ENCODE measurements at places on chromosomes 1 and 21.

GRCh38 chr1:39406533-39407450 is 84.6 kb upstream of the BMP8A start:
- DNase-seq, result no peak

DNA sequence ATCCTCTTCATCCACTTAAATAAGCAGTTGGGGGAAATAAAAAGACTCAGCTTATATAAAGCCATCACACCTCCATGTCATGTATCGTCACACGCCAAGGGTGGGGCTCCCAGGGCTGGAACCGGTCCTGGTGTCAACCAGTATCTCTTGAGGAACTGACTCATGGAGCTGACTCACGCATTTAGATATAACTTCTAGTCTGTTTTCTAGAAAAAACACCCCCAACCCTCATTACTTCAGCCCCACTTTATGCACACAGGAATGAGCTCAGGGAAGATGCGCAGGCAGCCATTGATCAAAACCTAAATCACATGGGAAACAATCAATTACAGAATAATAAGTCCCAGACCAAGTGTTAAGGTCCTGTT is 6.9 kb upstream of the IL22RA1 start:
- DNase-seq, result peak; percentile 42

DNA sequence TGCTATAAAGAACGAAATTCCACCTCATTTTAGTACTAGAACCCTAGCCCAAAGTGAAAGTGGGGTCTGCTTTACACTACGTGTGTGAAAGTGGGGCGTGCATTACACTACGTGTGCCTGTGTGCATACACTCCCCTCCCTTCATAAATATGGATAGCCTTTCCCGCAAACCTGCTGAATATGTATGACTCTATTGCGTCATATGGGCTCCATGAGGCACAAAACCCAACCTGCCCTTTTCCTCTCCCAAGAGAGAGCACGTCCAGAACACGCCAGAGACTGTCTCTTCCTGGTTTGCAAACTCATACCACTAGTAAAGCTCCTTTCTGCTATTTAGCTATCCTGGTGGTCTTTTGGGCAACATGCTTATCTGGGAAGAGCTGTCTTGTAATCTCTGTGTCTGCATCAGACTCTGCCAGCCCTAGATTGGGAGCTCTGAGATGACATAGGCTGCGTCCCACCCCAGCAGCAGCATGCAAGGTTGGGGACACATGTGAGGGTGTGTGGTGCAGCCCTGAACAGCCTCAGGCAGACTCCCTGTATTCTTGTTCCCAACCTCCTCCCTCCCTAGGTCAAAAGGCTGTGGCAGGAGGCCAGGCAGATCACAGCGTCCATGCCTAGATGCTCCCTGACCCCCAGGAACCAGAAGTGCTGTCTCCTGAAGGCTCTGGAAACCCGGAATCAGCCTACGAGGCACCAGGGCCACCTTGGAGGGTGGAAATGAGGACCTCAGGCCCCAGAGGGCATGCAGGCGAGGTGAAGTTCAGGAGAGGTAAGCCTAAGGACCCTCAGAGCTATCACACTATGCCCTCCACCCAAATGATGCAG is 12.3 kb upstream of the PADI1 start:
- no peak for DNase-seq

DNA sequence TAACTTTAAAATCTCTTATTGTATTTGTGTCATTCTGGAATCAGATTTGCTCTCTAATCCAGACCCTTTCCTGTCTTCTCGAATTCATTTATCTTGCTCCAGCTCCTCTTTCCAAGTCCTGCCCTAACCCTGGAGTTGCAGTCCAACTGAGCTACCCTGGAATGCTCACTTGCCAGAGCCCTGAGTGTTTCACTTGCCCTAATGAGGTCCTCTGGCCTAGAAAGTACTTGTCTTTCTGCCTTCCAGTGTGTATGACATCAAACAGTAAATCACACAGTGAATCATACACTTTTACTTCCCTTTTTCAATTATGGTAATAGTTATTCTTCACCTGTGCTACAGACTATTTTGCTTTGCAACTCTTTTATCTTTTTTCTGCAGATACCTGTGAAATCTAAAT is 96.9 kb downstream of the NEK7 start:
- DNase-seq, result no peak

- DNase-seq, result no peak
Observed at GRCh38 chr1:226408285-226409184, 642 bp upstream of the PARP1 start.

GRCh38 chr1:237235091-237235490 is 193.1 kb downstream of the RYR2 start:
- DNase-seq, result no peak

DNA sequence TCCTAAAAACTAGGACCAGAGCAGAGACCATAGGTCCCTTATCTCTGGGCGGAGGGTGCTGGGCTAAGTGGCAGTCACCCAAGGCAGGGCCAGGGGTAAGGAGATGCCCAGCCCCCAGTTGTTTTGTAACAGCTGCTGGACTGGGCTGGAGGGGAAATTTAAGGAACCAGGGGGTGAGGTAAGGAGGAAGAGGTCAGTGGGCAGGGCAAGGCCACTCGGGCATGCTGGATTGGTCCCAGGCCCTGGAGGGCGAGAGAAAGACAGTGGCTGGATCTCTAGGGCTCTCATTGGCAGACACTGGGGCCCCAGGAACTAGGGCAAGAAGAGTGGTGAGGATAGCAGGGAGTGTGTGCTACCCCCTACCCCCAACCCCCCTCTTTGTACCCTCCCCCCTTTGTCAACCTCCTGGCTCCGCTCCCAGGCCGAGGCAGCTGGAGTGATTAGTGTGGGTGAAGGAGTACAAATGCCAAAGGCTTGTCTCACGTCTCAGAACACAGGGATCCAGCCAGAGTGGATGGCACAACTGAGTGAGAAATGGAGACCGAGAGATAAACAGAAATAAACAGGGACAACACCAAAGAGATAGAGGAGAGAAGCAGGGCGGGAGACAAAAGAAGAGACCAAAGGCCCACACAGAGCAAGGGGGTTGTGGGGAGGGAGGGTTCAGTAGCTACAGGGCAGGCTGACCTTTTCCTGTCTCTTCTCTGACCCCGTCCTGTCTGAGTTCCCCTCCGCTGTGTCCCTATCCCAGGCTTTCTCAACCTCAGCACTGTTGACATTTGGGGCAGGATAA is 20.5 kb upstream of the THRAP3 start:
- DNase-seq, result no peak

DNA sequence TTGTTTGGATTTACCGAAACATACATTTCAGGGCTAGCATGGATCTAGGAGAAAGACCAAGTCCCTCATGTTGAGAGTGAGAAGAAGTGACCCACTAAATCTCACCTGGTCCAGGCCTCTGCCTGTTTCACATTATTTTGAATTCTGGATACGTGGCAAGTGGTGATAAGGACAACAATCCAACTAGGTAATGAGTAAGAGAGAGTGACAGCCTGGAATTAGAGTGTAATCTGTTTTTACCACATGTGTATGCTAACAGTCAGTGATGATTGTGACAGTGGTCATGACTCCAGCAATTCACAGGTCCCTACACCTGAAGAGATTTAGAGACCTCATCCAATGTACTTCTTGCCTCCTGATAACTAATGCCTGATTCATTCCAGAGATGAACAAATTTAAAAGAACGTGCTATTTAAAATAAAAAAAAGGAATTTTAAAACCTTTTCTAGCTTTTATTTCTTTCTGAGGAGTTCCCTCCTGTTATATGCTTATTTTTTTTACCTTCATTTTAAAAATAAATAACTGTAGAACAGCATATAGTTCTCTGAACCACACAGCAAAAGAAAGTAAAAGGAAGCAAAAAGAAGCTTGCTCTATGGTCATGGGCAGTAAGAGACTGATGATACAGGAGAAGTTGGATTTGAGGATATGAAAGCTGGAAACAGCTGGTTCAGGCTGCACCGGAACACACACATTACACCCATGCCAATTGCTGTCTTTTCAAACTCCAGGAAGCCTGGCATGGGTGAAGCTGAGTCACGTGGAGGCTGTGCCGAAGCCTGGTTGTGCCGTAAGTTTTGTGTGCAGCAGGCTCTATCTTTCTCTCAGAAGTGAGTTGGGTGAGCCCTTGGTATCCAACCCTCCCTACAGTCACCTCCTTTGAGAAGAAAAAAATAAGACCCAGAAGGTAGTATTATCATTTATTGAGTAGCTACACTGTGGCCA is 14.7 kb downstream of the C1orf116 start:
- DNase-seq, result no peak

GRCh38 chr1:67647036-67647798 is 37.8 kb upstream of the GADD45A start:
- no peak for DNase-seq

Data from T-helper 2 cell treated with Interferon-gamma antibody and Interleukin-4, amounts not matched to agents 5 μg/mL and 100 μg/mL, for 36 hours (primary cell).